HS-27A (cell line): ENCODE measurements at places on chromosomes 4 and X.
A peak's percentile ranks its signal among the peaks of the same experiment; 100 is the strongest.

DNA sequence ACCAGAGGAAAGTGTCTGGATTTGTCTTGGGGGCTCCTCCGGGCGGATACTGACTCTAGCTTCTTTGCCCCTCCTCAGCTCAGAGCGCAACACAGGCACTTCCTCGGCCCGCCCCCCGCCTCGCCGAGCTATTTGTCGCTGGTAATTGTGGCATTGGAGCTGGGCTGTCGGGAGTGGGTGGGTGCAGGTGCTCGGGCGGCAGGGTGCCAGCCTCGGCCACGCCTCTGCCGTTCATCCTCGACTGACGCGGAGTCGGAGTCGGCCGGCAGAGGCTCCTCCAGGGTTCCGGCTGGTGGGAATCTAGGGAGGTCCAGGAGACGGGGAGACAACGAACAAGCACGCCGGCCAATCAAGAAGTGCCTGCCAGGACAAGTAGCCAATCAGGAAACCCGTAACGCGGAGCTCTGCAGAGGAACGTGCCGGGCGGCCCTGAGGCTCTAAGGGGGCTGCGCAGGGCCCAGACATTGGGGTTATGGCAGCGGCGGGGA is 3.9 kb upstream of the SYN1 start:
- DNase-seq, result no peak

- no peak for DNase-seq
Observed at GRCh38 chr4:17707671-17708070, 73.8 kb downstream of the FAM184B start.

GRCh38 chrX:25427873-25428555 is 412.2 kb upstream of the ARX start:
- DNase-seq, result no peak

DNA sequence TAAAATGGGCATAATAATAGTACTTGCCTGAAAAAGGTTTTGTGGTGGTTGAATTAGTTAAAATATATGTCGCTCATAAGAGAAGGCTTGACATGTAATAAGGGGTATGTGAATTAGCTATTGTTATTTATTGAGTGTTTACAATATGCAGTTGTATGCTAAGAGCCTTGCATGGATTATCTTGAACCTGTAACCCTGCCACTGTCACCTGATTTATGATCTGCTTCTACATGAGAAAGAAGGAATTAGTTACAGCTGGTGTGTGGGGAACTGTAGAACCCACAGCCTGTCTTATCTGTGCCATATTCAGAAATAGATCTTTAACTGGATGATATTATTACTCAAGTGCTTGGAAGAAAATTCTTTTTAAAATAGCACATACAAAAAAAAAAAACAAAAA is 227.7 kb downstream of the LDB2 start:
- DNase-seq, result no peak

DNA sequence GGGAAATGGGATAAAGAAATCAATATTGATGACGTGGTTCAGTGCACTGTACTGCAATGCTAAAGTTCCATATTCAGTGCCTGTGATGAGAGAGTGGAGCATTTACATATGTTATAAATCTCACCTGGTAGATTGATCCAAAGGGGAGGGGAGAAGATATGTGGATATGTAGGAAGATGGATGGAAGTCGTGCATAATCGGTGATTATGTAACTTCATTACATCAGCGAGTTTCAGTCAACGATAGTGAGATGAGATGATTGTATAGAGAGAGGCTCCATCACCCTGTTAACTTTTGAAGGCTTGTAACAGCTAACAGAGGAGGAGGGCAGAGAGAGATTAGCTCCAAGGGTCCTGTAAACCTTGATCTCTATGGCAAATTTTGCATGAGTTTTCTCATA is 1.8 kb downstream of the IL1RAPL1 start:
- no peak for DNase-seq

DNA sequence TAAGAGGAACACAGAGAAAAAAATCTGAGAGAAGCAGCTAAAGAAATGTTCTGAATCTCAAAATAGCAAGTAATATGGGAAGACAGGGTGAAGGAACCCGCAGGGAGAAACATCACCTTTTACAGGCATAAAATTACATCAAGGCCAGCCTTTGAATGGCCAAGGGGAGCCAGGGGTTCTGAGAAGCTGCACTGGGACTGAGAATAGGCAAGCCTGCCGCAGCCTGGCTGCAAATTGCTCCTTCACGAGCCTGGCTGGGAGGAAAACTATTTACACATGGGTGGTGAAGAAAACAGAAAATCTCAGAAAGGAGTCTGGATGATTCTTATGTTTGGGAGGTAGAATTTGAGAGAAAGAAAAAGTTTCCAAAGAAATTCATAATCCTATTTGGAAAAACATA is 74.5 kb upstream of the QRFPR start:
- no peak for DNase-seq

- no peak for DNase-seq
Observed at GRCh38 chr4:53854991-53855568, 209.3 kb downstream of the CHIC2 start.

DNA sequence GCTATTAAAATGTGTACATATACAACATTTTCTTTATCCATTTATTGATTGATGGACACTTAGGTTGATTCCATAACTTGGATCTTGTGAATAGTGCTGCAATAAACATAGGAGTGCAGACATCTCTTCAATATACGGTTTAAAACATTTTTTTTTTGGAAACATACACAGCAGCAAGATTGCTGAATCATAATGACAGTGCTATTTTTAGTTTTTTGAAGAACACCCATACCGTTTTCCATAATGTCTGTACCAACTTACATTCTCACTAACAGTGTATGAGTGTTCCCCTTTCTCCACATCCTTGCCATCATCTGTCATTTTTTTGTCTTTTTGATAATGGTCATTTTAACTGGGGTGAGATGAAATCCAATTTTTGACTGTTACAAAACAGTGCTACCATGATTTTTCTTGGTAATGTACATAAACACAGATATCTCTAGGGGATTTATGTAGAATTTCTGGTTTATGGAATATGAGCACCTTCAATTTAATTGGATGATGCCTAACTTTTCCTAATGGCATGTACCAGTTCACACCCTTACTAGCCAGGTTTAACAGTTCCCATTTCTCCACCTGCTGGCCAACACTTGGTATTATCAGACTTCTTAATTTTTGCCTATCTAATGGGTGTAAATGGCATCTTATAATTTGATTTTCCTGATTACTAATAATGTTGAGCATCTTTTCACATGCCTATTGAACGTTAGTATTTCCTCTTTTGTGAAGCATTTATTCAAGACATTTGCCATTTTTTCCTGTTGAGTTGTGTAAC is 21.0 kb upstream of the TMSB15B start:
- DNase-seq, result peak; percentile 9

GRCh38 chr4:2755821-2756690 is at the start of gene TNIP2:
Gene TNIP2 (minus strand): TSS chr4:2756336. CDS start chr4:2756289, 47 bp downstream.
- no peak for DNase-seq
